Left lung (tissue), 14 donors: ENCODE measurements at places on chromosomes 7 and 10. TPM values are rescaled to one million over a fixed set of nuclear protein-coding genes. Genes with fewer than 3 reads are reported as not detected.

GRCh38 chr10:126240483-126240882 is 147.8 kb downstream of the ADAM12 start:
- H3K27me3 ChIP-seq = no peaks in the 10 kb centered on the region
- no peak overlapping the region for H3K4me3 ChIP-seq
- no peaks in the 10 kb centered on the region for H3K4me1 ChIP-seq
- H3K27ac ChIP-seq = no peak overlapping the region
- DNase-seq = peak; percentile 43

GRCh38 chr10:129775681-129776080 is 188.4 kb downstream of the EBF3 start:
- no peaks in the 10 kb centered on the region for H3K27me3 ChIP-seq
- no peaks in the 10 kb centered on the region for H3K4me1 ChIP-seq
- DNase-seq = no peak

DNA sequence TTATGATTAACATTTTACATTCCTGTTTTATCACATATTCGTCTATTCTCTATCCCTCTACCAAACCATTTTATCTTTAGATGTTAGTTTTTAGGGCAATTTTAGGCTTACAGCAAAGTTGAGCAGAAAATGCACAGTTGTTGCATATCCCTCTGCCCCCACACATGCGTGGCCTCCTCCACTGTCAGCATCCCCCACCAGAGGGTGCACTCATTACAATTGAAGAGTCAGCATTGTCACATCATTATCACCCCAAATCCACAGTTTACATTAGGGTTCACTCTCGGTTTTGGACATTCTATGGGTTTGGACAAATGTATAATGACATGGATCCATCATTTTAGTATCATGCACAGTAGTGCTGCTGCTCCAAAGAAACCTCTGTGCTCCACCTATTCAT is 86.4 kb downstream of the WDR37 start:
- H3K4me1 ChIP-seq = no peaks in the 10 kb centered on the region
- H3K36me3 ChIP-seq = no peaks in the 10 kb centered on the region
- DNase-seq = no peak
- no peak overlapping the region for H3K4me3 ChIP-seq

GRCh38 chr10:104081998-104082397 is 3.7 kb downstream of the COL17A1 start:
- H3K4me1 ChIP-seq = no peaks in the 10 kb centered on the region
- H3K27me3 ChIP-seq = no peaks in the 10 kb centered on the region
- no peaks in the 10 kb centered on the region for H3K36me3 ChIP-seq
- no peak overlapping the region for H3K4me3 ChIP-seq
- DNase-seq = no peak

GRCh38 chr10:33781606-33782395 is 447.3 kb upstream of the NRP1 start:
- no peak overlapping the region for H3K27ac ChIP-seq
- H3K4me3 ChIP-seq = no peak overlapping the region
- no peak for DNase-seq
- no peaks in the 10 kb centered on the region for H3K36me3 ChIP-seq

DNA sequence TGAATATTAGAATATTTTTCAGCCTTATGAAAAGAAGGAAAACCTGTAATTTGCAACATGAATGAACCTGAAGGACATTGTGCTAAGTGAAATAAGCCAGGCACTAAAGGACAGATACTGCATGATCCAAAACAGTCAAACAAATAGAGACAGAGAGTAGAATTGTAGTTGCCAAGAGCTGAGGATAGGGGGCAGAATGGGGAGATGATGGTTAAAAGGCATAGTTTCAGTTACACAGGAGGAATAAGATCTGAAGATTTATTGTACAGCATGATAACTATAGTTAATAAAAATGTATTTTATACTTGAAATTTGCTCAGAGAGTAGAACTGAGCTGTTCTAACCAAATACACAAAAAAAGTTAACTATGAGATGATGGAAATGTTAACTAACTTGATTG is 149.0 kb upstream of the TMEM106B start:
- no peaks in the 10 kb centered on the region for H3K4me1 ChIP-seq
- H3K36me3 ChIP-seq = no peaks in the 10 kb centered on the region
- no peaks in the 10 kb centered on the region for H3K27me3 ChIP-seq
- H3K4me3 ChIP-seq = no peak overlapping the region

- H3K27ac ChIP-seq = no peak overlapping the region
- H3K27me3 ChIP-seq = no peaks in the 10 kb centered on the region
- no peak for DNase-seq
- no peaks in the 10 kb centered on the region for H3K4me1 ChIP-seq
- no peaks in the 10 kb centered on the region for H3K36me3 ChIP-seq
- no peak overlapping the region for H3K4me3 ChIP-seq
These were observed 216.9 kb upstream of the GALNT17 start for GRCh38 chr7:70915067-70915466.

GRCh38 chr10:90458054-90458453 is 399.8 kb downstream of the HTR7 start:
- no peak overlapping the region for H3K27ac ChIP-seq
- H3K36me3 ChIP-seq = no peaks in the 10 kb centered on the region
- H3K4me3 ChIP-seq = no peak overlapping the region

- DNase-seq = no peak
- no peak overlapping the region for H3K4me3 ChIP-seq
- no peak overlapping the region for H3K27ac ChIP-seq
- H3K4me1 ChIP-seq = no peaks in the 10 kb centered on the region
These were observed 19.4 kb downstream of the AKR1C2 start for GRCh38 chr10:4984223-4984622.

NCF1 gene
- total RNA-seq = 85.8 TPM

ASZ1 gene
- total RNA-seq = not detected

PRLHR gene
- not detected for total RNA-seq

TMEM225B gene
- 0.60 TPM for total RNA-seq

DGKB gene
- not detected for total RNA-seq

ZMIZ1 gene
- total RNA-seq = 80.2 TPM
